ENCODE measurements at places on chromosomes 7 and 10. TPM values are rescaled to one million over a fixed set of nuclear protein-coding genes. Genes with fewer than 3 reads are reported as not detected.

- DNase-seq: no peak
These were observed 27.8 kb downstream of the GET4 start for GRCh38 chr7:903921-904755.

GRCh38 chr7:46253520-46253919 is 332.4 kb upstream of the IGFBP3 start:
- no peak for DNase-seq

GRCh38 chr7:27208998-27209397 is 9.1 kb upstream of the HOXA13 start:
- DNase-seq: no peak

GRCh38 chr10:29703271-29703670 is 68.5 kb upstream of the SVIL start:
- DNase-seq: no peak

DNA sequence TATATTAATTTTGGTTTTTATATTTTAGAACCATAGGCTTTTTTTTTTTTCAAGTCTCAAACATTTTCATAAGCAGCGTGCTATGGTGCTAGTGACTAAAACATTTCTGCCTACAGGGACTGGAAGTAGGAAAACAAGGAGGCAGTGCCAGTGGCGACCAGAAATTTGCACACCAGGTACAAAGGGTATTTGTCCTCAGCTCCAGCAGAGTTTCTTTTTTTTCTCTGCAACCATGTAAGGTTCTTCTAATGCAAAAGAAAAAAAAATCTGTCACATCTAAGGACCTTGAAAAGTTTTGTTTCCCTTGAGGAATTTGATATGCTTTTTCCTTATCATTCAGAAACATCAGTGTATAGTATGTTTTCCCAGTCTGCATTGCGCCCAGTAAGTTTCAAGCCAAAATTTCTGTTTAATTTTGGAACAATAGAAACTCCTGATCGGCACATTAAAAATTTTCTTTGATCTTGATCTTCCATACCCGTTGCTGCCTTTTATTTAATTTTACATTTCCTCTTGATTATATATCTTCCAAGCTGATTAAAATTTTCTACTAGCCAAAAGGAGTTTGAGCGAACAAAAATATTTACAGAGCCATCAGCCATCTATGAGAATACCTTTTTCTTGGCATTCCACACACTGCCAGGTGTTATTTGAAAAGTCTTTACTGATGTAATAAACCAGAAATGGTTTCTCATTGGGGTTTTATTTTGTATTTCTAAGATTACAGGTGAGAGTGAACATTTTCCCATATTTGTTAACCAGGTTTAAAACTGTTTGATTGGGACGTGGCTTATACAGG is 956 bp upstream of the KLHDC10 start:
- no peak for DNase-seq

GRCh38 chr7:102916881-102917280 is 4.1 kb downstream of the LRRC17 start:
- DNase-seq: peak; percentile 41

- peak; percentile 73 for DNase-seq
These were observed 951.6 kb downstream of the ANKRD7 start for GRCh38 chr7:119175911-119176627.

DNA sequence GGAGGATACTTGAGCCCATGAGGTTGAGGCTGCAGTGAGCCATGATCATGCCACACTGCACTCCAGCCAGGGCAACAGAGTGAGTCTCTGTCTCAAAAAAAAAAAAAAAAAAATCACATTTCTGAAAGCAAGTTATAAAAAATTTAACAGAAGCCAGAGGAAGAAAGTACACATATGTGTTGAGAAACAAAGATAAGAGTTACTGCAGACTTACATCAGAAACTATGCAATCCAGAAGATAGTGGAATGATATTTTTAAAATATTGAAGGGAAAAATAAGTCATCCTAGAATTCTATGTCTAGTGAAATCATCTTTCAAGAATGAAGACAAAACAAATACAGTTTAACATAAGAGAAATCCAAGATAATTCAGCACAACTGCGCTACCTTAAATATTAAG is 46.9 kb downstream of the ZNF518A start:
- no peak for DNase-seq

DNA sequence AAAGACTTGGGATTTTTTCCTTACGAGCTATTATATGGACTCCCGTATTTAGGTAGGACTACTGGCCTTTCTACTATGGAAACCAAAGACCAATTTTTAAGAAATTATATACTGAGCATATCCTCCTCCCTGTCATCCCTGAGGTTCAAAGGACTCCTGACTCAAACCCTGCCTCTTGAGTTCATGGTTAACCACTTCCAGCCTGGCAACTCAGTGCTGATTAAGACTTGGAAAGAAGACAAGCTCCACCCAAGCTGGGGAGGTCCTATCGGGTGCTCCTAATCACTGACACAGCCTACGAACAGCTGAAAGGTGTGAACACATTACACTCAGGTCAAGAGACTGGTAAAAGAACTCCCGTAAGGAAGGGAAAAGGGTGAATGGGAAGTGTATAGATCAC is 66.8 kb downstream of the LYZL2 start:
- peak; percentile 60 for DNase-seq

DNA sequence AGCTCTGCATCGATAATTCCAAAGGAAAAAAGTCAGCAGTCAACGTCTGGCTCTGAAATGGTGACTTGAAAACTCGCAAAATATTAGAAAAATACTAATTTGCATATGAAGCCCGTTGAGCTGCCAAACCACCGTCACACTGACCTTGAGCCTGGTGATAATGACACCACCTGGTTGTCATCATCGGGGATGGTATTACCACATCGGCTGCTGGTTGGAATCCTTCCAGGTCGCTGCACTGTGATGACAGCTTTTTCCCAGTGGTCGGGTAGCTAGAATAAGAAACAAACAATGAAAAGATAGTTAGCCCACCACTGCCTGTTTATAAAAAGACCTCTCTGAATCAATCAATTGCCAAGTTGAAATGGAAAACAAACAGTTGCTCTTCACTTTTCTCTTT is 41.6 kb downstream of the LAMB1 start:
- DNase-seq: no peak

GRCh38 chr10:117237401-117237991 is 3.4 kb upstream of the SLC18A2 start:
- DNase-seq: no peak

DNA sequence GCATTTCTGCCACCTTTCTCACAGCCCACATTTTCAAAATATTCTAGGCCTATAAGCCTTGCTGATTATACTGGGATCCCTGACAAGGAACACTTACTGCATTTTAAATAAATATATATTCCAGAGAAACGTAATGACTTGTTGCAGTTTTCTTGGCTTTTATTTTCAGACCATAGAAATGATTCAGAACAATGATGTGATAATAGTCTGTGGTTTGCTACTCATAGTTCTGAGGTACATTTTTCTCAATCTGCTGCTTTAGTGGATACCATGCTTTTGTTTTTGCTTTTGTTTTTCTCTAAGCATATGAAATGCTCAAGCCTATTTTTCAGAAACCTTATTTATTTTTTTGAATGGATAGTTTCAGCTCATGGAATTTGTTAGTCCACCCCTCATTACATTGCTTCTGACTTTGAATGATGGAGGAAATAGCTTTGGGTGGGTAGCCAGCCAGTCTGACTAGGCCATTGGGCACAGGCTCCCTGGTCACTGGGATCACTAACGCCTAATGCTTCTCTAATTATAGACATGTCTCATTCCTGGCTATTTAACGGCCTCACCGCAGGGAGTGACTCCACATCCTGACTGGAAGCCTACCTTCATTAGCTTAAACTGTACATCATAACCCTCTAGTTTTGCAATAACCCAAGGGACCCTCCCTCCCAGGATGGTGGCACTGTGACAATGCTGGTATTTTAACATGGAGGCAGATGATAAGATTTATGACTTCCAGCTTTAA is 66.1 kb downstream of the MBL2 start:
- peak; percentile 46 for DNase-seq

- DNase-seq: no peak
These were observed 38.7 kb downstream of the LAMB4 start for GRCh38 chr7:108091461-108091831.

DNA sequence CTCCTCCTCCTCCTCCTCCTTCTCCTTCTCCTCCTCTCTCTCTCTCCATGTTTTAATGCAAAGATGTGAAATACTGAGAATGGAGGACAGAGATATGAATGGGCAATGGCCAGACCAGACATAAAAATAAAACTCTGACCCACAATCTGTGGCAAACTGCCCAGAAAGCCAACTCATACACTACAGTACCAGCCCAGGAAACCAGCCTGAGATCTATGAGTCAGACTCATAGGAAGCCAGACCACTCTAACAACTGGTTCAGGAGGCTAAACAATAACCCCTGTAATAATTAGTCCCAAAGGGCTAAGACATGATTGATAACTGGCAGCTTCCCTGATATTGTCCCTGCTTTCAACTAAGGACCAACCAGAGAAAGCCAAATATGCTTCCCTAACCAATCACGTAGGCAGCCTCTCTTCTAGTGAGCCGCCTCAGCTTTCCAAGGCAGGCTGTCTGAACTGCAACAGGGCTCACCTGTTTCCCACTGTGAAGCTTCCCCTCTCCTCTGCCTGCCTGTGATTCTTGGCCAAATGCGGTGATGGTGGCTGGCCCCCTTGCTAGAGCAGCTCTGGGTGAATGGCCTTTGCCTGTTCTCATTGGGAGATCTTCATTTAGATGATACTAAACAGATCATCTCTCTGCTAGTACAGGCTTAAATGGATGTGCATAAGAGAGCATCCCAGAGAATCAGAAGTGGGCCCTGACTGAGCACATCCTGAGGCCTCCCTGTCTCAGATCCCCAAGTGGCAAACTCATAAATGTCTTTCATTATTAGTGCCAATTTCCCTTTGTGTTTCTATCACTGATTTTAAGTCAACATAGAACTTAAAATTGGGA is 817.6 kb downstream of the TNS3 start:
- peak; percentile 98 for DNase-seq

DNA sequence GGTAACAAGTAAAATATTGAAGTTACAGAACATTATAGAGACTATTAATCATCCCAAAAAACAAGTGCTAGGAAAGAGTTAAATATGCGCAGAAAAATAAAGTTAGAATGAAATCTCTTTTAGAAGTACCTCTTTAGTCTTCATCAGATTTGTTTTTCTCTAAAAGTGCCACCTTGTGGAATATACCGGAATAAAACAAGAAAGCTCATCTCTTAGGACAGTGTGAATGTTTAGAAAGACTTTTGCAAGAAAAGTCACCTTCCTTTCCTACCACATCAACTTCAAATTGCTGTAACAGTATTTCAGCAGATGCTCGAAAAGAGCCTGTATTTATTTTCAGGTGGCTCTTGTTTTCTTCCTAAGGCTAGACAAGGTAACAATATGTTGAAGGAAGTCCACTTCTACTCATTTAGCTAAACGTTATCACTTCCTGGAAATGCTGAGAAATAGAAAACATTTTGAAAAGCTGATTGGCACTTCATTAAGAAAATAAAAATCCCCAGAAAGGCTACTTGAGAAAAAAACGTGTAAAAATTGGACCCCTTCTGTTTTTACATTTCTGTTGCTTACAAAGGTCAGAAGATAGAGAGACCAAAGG is 19.8 kb upstream of the FAM133B start:
- DNase-seq: peak; percentile 35

DNA sequence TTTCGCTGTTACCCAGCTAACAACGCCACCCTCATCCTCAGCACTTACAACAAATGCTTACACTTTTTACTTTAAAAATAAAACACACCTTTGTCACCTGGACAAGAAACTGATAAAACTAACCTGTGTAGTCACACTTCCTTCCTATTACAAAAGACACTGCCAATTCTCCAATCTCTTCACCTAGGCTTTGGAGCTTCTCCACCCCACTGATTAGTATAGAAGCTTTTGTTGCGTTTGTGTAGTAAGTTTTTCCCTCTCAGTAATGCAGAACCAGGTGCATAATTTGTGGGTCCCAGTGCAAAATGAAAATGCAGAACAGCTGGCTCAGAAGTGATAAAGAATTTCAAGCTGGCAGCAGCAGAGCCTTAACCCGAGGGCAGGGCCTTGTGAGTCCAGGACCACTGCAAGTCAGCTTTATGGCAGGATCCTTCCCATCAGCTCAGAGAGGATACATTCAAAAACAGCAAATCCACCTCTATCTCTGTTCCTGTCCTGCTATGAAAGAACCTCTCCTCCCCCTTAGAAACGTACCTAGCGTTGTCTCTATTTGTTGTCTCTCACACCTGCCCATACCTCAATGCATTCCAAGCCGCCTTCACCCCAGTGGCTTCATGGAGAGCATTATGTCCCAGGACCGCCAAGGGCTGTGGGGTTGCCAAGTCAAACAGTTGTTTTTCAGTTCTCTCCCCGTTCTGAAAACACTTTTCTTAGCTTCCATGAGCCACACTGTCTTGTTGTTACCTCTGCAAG is 40.3 kb upstream of the EGFR start:
- no peak for DNase-seq

GRCh38 chr7:73429622-73430505 is 3.7 kb upstream of the FZD9 start:
- peak; percentile 34 for DNase-seq

DNA sequence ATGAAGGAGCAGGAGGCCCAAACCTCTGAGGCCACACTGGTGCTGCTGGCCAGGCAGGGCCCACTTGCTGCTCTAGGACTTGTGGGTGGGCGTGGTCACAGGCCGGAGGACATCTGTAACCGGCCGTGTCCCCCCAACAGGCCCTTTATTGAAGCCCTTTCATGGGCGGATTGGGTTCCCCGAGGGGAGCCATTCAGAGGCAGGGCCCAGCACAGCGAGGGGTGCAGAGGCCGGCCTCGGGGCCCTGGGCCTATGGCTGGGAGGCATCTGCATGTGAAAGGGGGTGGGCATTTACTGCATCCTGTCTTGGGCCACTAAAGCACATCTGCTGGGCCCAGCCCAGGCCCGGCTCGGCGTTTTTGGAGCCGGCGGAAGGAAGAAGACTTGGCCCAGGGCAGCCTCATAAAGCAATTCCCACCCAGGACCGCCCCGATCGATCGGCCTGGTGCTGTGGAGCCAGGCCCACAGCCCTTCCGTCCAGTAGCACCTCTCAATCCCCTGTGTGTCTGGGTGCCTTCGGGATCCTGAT is 8.4 kb downstream of the LHPP start:
- no peak for DNase-seq

- DNase-seq: peak; percentile 82
These were observed at the start of gene KCNMA1 for GRCh38 chr10:77637532-77638320. Gene KCNMA1, minus strand, starts transcription at chr10:77637808.

GRCh38 chr10:105509517-105509916 is 868.4 kb downstream of the SORCS3 start:
- DNase-seq: peak; percentile 40

Gene TMEM213
- total RNA-seq: not detected

Gene PDK4
- not detected for total RNA-seq

Gene LRRC4
- not detected for total RNA-seq

Gene PRTFDC1
- 0.30 TPM for total RNA-seq

Gene RHEB
- 108 TPM for total RNA-seq

Gene CRYGN
- total RNA-seq: not detected

Gene OPN1SW
- not detected for total RNA-seq

Gene MYL10
- total RNA-seq: not detected

Gene RNF32
- total RNA-seq: 1.7 TPM

Gene WIPF3
- total RNA-seq: not detected

Gene NKX1-2
- total RNA-seq: 0.05 TPM

Gene OR13A1
- total RNA-seq: not detected

Gene POM121
- 11.2 TPM for total RNA-seq

Gene PARD3
- 55.3 TPM for total RNA-seq

Data from HT1080 (cell line).